ENCODE measurements at places on chromosomes 7 and 10.

DNA sequence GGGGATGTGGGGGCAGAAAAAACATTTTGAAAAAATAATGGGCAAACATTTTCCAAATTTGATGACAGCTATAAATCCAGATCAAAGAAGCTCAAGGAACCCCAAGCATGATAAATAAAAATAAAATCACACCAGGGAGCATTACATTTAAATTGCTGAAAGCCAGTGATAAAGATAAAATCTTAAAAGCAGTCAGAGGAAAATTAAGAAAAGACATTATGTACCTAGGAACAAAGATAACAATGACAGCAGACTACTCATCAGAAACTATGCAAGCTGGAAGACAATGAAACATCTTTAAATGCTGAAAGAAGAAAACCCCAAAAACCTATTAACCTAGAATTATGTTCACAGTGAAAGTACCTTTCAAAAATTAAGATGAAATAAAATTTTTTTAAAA, 23.3 kb downstream of the NEUROG3 start:
- peak; percentile 2 for DNase-seq

DNA sequence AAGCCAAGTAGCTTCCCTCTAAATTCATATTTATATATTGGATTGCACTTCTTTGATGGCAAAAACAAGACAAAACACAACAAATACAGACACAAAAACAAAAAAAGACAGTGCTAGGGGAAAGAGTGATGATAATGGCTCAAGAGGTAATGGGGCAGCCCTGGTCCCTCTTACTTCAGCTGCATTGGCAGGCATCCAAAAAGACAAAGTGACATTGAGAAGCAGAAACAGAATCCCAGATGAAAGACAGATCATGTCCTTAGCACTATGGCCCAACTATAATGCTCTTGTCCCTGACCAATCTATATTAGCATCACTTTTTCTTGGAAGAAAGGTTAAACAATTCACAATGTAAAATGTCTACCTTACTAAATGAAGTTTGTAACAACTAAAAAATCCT, 76.2 kb downstream of the GPR85 start:
- peak; percentile 26 for DNase-seq

- no peak for DNase-seq
Observed at GRCh38 chr7:91137788-91138368, 126.4 kb upstream of the FZD1 start.

DNA sequence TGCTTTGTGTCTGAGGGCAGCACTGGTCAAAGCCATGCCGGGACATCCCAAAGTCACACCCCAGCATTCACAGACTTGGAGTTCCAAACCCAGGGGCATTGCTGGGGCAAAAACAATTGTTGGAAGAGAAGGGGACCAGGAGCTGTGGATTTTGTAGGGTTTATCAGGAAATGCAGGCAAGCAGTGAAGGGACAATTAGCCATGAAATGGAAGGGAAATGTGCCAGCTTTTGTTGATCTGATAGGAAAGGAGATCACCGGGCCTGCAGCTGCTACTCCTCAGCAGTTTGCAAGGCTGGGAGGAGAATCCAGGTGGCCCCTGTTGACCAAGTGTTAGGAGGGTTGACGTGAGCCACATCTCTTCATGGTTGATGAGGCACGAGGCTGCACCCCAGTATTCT, 2.5 kb upstream of the BRI3 start:
- peak; percentile 58 for DNase-seq

DNA sequence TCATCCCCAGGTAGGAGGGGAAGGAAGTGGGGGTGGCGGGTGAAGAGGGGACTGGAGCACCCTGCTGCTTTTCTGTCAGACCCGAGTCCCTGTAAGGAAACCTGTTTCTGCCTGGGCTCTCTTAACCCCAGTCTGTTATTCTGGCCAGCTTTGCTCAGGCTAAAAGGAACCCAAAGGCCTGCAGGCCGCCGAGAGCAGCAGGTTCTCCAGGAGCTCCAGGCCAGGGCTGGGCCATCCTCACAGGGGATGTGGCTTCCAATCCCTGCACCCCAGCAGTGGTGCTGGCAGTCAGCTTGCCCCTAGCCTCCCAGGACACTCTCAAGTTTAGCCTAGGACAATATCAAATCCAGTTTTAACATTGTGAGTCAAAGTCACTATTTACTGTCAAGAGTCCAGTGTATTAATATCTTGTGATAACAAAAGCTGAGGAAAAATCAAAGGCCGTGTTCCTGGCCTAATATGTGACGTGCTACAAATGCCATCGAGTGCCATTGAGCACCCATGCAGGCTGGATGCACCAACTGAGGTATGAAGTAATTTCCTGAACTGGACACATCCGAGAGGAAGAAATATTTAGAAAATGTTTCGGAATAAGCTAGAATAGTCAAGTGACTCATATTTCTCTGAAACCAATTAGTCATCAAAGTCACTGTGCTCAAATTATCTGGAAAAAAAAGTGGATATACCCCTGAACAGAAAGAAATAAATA, 7.0 kb downstream of the PKD1L1 start:
- DNase-seq = no peak

- no peak for DNase-seq
Observed at GRCh38 chr10:9869606-9870176, 1148.0 kb upstream of the CELF2 start.
